ENCODE measurements at places on chromosomes 11 and 22.

DNA sequence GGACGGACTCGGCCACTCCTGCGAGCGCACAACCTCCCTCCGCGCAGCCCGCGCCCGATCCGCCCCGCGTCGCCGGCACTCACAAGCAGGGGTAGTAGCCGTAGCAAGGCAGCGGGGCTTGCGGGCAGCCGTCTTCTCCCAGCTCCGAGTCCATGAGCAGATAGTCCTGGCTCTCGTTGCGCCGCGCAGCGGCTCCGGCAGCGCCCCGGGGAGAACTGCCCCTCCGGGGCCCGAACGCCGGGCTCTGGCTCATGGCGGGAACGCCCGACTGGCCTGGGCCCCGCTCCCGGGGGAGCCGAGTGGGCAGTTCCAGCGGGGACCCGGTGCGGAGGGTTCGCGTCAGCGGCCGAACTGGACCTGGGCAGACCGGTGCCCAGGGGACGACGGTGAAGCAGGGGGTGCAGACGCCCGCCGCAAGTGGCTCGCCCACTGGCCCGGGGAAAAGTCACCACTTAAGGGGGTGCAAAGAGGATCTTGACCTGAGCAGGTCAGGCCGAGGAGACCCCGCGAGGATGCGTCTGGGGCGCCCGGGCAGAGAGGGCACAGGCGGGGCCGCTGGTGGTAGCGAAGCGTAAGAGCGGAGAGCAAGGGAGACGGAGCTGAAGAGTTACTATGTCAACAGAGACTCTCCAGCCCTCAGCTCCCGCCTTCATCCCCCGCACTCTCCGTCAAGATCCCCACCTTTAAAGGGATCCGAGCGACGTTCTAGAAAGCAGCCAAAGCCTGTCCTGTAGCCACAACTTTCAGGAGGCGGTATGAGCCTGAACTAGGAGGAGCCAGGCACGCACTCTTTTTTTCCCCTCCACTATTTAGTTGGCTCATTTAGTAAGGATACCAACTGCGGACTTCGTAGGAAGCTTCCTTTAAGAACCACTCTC is at the start of gene TRPC6:
Gene TRPC6, minus strand, starts transcription at position 757 of the 878 bp plus-strand sequence. Its CDS starts 504 bp downstream, at position 253.
- no peak for DNase-seq

DNA sequence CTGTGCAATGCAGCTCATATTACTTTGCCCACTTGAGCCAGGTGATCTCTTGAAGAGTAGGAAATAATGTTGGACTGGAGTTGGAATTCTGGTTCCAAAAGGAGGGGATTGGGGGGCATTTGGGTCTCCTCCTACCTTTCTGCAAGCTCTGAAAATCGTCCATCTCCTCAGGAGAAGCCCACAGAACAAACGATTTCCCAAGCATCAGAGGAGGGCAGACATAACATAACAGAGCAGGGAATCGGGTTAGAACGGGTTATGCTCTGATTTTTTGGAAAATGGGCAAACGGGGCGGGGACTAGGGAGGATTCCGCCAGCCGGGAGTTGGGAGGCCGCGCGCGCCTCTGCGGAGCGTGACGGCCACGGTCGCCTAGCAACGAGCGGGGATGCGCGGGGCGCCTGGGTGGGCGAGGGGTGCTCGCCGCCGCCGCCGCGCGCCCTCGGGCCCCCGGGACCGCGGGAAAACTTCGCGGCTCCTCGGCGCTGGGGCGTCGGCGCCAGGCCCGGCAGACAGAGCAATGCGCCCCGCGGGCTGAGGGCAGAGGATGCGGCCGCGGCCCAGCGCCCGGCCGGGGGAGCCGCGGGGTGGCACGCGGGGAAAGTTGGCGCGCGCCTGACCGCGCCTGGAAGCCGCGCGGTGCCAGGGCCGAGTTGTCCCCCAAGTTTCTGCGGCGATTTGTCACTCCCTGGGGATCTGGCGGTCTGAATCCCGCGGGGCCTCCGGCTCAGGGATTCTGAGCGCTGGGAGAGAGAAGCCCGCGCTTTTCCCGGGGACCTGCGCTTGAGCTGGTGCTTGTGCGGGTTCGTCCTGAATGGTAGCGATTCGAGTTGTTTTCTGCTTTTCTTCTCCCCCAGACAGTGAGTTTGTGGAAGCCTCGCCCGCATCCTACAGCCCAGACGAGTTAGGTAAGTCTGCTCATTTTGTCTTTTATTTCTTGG is 27.8 kb upstream of the AMOTL1 start:
- DNase-seq: no peak

DNA sequence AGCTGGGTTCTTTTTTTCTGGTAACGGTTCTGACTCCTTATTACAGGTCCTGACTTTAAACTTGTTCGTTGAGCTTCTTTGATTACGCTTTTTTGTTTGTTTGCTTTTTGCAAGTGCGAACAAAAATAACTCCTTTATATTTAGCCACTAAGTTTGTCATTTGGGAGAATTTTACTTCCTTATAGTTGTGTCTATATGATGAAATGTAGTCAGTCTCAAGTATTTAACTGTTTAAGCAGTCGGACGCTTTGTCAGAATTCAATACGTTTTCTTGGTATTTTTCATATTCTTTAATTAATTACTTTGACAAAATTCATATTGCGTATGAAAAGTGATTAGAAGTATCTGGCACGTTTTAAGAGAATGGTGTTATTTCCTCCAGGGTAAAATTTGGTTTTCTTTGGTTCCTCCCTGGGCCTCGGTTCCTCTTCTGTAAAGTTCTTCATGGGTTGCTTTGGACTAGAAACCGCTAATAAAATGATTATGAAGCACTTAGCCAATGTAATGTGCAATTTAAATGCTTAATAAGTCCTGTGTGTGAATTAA is 1.3 kb downstream of the CBL start:
- DNase-seq: peak; percentile 37

- DNase-seq: no peak
Measured at GRCh38 chr11:1449490-1450243, 36.9 kb downstream of the MOB2 start.

DNA sequence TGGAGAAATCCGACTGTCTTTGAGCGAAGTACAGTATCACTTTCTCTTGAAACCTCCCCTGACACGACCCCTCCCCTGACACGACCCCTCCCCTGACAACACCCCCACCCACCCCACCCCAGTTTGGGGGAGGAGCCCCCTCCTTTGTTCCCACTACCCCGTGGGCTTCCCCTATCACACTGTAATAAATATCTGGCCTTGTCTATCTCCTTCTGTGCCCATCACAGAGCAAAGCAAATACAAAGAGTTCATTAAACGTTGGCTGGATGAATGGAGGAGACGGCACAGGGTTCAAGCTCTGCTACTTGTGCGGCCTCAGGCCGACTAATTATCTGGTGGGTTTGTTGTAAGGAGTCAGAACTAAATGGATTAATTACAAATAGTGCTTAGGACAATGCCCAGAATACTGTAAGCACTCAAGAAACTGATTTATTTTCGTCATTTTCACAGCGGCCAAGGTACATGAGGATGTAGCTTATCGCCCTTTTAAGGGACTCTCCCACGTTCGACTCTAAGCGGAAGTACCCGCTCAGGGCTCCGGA is 628 bp upstream of the GGA1 start:
- no peak for DNase-seq

GRCh38 chr11:110984693-110985092 is 260.8 kb upstream of the POU2AF2 start:
- DNase-seq: no peak

DNA sequence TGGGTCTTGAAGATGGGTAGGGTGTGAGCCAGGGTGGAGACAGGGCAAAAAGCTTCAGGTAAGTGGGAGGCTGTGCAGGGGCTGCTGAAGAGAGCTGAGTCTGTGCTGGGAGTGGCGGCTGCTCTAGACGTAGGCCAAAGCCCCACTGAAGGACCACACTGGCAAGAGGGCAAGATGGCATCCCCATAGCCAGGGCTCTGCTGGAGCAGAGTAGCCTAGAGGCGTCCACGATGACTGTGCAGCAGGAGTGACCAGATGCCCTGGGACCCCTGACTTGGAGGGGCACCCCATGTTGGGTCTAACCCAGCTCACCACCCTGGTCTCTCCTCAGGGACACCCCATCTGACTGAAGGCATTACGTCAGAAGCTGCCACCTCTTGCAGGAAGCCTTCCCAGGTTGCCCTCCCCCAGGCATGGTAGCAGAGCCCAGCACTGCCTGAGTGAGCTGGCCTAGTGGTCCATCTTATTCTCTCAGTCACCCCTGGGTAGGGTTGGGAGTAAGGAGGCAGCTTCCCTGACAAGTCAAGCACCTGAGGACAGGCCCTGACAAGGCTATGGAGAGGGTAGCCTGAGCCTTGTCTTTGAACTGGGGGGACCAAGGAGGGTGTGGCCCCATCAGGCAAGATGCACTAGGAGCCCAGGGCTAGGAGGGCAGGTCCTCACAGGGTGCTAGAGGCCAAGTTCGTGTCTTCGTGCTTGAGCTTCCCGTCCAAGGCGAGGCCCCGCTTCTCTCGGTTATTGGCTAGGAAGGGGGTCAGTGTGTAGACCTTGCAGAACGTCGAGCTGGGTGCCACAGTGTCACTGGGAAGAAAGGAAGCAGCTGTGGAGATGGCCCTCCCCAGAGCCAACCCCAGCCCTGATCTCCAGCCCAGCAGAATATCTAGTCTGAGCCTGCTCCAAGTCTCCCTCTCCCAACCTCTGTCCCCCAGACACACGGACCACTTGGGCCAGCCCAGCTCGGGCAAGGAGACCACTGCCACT is 33.1 kb downstream of the TPBGL start:
- no peak for DNase-seq

GRCh38 chr11:41784513-41785335 is 325.3 kb upstream of the LRRC4C start:
- no peak for DNase-seq

- DNase-seq: no peak
Measured at GRCh38 chr11:11706028-11706427, 84.2 kb upstream of the GALNT18 start.

DNA sequence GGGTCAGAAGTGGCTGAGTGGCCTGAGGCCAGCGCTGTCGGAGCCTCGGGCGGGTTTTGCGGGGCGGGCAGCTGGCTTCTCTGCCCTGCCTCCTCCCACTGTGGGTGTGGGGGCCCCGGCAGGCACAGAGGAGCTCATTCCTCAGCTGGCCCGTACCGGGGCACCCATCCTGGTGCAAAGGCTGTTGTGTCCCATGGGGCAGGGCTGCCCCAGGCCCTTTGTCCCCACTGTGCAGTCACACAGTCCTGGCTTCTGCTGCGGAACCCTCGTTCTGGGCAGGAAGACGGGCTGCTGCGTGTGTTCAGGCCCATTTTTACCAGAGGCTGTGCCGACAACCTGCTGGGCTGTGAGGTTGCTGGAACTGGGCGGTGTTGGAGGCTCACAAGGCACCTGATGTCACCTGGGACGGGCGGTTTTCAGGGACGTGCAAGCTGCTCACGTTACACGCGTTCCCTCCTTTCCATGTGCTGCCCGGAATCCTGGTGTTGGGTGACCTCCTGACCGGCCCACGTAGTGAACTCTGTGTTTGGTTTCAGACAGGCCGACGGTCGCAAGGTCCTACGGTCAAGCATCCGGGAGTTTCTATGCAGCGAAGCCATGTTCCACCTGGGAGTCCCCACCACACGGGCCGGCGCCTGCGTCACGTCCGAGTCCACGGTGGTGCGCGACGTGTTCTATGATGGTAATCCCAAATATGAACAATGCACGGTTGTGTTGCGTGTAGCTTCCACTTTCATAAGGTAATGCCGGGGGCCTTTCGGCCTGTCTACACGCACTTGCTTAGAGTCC is 5.2 kb downstream of the SELENOO start:
- no peak for DNase-seq

- no peak for DNase-seq
Measured at GRCh38 chr11:105315287-105315686, 175.7 kb upstream of the CARD18 start.

DNA sequence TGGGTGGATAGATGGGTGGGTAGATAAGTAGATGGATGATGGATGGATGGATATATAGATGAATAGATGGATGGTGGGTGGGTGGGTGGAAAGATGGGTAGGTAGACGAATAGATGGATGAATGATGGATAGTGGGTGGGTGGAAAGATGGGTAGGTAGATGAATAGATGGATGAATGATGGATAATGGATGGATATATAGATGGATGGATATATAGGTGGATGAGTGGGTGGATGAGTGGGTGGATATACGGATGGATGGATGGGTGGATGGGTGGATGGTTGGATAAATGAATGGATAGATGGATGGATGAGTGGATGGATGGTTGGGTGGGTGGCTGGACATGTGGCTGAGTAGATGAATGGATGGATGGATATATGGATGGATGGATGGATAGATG is 53.1 kb upstream of the THY1 start:
- DNase-seq: no peak

DNA sequence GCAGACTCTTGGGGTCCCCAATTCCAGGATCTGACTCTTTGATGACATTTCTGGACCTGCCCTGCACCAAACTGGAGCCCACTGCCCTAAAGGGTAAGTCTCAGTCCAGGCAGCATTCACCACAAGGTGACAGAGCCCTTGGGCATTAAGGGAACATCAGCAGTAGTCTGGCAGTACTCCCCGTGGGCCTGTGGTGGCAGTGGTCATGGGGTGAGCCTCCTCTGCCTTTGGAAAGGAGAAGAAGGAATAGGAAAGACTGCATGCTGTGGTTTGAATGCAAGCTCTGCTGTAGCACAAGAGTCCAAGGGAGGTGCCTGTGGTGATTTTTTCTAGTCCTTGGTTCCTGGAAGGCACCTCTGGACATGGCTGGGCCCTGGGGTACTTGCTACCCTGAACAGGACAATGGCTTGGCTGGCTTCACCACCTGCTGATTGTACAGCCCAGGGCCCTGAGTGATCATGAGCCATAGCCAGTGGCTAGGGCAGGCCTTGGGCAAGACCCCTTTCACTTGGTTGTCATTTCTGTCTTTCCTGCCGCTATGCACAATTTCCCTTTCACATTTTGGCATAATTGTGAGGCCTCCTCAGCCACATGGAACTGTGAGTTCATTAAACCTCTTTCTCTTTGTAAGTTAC is 160.7 kb upstream of the GRIA4 start:
- no peak for DNase-seq

GRCh38 chr11:46267930-46268329 is 9.5 kb upstream of the CREB3L1 start:
- no peak for DNase-seq

DNA sequence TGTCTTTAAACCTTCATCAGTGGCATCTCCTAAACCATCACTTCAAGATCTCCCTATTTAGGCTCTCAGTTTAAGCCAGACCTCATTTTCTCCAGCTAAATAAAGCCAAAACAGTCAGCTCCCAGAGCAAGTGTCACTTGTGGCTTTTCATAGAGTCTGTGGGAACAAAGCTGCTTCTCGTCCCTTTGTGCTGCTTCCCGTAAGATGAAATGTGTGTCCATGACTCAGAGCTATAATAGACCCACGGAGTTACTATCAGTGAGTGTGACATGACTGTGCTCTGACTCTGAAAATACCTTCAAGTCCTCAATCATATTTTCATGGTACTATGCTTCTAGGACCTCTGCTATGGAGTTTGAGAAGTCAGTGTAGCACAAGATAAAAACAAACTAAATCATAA is 57.3 kb upstream of the SLN start:
- DNase-seq: no peak

DNA sequence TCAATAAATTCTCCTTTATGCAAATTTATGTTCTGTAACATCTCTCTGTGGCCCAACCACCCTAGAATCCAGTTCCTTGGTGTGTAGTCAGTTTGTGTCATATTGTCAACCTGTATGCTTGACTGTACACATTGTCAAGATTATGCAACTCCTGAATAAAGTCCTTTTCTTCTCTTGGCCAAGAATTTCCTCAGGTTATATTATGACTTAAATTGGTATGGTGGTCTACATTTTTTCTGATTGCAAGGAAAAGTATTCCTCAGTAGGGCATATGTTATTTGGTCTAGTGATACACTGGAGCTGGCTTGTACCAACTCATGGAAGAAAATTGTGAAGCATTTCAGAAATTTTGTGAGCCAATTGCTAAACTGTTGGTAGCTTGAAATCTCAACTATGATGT is 482.8 kb upstream of the CHORDC1 start:
- no peak for DNase-seq

- no peak for DNase-seq
Measured at GRCh38 chr22:26586556-26587325, 3.2 kb downstream of the TPST2 start.

- peak; percentile 94 for DNase-seq
Measured at GRCh38 chr11:64688534-64688982, 34.4 kb downstream of the NRXN2 start.
